ENCODE measurements at places on chromosomes 7 and 10.

DNA sequence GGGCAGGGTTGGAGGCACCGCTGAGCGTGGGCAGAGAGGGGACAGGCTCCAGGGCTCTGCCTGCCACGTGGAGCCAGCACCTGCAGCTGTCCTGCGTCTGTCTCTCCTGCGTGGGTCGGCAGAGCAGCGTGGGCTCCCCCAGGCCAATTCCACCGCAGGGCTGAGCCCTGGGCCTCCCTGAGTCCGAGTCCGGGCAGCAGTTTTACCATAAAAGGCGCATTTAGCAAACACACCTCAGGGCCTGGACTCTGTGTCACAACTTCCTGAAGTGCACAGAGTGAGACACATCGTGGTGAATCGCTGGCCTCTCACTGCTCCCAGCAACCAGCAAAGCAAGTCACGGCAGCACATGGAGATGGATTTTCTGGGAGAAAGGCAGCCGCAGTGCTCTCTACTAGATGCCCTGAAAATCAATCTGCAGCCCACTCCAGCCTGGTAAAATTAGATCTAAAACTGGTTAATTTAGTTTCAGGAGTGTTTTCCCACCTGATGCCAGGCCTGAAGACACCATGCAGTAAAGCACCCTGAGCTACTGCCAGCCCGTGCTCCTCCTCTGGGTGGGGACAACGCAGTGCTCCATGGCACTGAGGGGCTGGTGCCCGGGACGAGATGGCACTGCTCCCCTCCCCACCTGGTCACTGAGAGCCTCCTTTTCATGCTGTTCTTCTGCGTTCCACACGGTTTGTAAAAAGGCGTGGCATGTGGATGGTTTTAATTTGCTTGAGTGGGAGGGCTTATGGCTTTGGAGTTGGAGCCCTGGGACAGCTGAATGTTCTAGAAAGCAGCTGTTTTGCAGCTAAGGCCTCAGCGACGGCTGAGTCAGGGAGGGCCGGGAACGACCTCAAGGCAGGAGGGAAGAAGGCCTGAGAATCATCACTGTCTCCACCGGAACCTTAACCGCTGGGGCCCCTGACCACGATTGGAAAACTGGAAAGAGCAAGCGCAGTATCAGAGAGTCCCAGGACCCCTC lies 336.9 kb downstream of the ADARB2 start:
- no peak for DNase-seq

DNA sequence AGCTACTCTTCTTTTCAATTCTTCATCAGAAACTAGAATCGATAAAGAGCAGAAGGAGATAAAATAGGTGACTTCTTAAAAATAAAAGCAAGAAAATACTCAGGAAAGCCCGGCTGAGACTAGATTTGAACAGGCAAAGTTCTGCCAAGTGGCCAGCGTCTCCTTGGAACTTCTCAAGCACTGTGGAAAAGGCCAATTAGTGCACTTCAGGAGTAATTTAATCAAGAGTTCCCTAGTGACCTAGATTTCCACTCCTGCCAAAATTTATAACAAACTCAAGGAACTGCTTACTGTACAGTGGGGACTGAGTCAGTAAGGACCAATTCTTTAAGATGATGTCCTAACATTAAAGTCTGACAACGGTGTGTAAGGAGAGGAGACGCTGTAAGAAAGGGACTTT lies 57.3 kb downstream of the CHCHD3 start:
- no peak for DNase-seq

DNA sequence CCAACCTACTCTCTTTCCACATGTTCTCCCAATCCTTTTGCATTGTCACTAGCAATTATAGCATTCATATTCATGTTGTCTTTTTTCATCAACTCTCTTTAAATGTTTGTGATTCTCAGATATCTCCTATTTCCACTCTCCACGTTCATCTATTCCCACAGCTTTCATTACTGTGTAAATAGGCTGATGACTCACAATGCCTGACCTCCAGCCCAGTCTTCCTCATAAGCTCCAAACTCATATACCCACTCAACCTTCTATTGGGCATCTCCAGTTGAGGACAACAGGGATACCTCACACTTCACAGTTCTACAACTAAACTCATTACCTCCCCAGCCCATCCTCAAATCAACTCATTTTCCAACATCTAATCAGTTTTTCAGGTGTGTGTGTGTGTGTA lies 194.1 kb downstream of the DGKI start:
- no peak for DNase-seq

DNA sequence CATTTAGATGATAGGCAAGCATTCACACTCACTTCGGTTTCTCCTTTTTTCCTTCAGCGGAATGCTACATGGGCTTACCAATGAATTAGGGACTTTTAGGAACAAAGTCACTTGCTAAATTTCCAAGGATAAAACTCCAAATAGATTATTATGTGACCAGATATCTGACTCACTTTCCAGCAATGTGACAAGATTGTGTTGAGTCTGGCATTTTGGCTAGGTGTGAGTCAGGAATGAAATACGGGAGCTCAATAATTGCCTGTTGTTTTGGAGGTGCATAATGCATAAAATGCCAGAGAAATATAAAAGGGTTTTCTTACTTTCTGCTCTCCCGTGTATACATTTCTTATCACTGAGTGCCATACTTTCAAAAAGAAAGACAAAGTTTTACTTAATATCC lies 721.1 kb downstream of the KCNMA1 start:
- DNase-seq = no peak

GRCh38 chr10:106502641-106503040 lies 661.9 kb downstream of the SORCS1 start:
- DNase-seq = no peak

DNA sequence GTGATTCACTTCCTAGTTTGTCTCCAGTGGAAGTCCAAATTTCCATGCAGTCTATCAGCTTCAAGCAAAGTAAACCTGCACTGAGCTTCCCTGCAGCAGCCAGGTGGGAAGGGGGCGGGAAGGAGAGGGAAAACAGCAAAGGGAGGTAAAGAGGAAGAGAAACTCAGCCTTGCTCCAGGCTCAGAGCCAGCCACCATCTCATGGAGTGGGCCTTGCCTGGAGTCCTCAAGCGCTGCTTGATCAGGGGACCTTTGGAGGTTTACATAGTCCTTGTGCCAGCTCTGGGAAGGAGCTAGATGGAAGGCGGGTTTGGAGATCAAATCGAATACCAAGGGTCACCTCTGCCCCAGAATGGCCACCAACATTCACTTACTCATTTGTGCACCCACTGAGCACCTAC lies 7.4 kb downstream of the CRTAC1 start:
- no peak for DNase-seq

DNA sequence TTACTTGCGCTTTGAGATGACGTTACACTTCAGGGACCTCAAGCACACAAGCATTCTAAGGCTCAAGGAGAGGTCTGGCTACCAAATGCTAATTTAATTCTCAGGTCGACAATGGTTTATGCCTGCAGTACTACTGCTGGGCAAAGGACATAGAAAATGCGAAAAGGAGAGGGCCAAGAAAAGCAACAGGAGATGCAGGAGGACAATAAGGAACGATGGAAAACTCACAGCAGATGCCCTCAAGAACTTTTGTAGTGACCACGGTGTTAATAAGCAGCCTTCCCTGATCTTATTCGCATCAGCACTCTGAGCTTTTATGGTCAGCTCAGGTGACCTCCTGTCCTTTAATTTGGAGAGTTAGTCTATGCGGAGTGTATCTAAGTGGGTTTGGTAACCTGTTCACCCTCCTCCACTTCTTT lies 146.3 kb downstream of the GPR85 start:
- DNase-seq = no peak

- no peak for DNase-seq
Observed at GRCh38 chr10:75392271-75392670, 9.3 kb downstream of the ZNF503 start.

GRCh38 chr10:27252267-27253000 lies 11.8 kb upstream of the ACBD5 start:
- peak; percentile 95 for DNase-seq

- DNase-seq = no peak
Observed at GRCh38 chr10:99849057-99849456, 66.6 kb downstream of the ABCC2 start.

- DNase-seq = peak; percentile 32
Observed at GRCh38 chr10:101781984-101782810, 1.0 kb downstream of the NPM3 start.

DNA sequence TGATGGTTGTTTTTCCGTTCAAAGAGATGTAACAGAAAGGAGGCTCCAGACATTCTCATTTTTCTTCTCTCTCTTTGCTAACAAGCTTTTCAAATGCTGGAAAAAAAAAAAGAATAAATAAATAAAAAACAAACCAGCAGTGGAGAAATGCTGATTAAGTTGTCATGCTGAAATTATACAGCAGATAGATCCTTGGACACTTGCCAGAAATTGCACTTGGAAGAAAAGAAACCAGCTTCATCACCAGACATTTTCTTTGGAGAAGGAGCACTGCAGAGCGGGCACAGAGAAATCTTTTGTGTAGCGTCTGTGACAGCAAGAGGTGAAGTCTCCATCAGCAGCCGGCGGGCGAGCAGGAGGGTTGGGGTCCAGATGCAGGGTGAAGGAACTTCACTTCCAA lies 55.8 kb downstream of the CLRN3 start:
- DNase-seq = no peak

DNA sequence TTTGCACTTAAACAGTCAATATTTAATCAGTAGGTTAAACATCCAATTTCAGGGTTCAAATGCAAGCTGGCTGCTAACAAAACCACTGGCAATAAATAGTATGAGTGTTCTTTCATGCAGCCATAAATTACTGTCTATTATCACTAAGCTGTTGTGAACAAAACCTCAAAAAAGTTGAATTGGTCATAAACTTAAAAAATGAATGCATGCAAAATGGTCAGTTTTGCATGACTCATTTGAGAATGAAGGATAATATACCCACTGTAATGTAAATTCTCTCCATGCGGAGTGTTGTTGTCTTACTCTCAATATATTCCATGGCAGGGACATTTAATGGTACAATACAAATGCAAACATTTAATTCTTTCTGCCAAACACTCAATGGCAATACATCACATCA lies 226.4 kb downstream of the MAGI2 start:
- no peak for DNase-seq

DNA sequence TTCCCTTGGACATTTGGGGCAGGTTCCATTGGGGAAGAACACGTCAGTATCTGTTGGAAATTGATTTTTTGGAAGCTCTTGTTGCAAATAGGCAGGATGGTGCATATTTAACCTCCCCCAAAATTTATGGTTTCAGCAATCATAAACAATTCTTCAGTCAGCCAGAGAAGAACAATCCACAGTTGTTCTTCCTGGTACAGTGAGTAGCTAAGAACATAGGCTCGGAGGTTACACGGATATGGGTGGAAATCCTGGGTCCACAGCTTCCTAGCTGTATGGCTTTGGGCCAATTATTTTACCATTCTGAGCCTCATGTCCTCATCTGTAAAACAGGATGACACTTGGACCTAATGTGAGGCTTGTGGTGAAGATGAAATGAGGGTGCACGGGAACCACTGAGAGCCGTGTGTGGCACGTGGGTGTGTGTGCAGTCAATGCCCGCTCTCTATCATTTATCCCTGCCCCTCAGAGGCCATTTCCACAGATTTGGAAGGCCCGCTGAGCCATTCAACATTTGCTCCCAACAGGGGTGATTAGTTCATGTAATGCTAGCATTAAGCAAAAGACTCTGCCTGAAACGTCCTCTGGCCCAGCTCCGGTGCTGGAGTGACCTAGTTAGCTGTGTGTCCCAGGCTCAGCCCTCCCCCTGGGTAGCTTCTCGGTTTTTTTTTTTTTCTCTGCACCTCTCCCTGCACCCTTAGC lies 9.7 kb downstream of the CAMK1D start:
- no peak for DNase-seq

DNA sequence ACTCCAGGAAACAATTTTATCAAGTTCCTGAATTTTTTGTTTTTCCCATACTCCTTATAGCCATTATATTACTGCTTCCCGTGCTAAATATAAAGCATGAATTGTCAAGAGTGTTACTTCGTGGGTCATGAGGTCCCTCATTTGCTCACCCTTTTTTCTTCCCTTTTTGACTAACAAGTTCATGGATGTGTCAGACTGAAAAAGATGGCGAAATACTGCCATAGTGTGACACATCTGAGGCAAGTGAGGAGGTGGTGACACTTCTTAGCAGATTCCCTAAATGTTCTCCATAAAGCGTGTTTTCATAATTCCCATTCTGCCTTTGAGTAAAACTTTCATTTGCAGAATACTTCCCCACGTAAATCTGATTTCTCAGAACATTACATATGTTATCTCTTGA lies 269.6 kb upstream of the FZD1 start:
- DNase-seq = no peak

DNA sequence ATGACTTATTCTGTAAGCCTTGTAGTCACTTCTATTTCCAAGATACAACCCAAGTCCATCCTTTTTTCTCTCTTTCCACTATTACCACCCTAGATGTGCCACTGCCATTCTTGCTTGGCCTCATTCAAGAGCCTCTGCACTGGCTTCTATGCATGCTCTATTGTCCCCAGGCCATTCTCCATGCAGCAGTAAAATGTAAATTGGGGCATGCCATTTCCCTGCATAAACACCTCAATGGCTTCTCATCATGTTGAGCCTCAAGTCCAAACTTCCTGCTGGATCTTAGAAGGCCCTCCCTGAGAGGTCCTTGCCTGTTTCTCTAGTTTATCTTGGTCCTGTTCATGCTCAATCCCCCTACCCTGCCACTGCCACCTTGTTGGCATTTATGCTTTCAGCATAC lies 23.2 kb upstream of the WDFY4 start:
- DNase-seq = no peak

GRCh38 chr7:159094919-159095915 lies 49.5 kb downstream of the VIPR2 start:
- peak; percentile 9 for DNase-seq

DNA sequence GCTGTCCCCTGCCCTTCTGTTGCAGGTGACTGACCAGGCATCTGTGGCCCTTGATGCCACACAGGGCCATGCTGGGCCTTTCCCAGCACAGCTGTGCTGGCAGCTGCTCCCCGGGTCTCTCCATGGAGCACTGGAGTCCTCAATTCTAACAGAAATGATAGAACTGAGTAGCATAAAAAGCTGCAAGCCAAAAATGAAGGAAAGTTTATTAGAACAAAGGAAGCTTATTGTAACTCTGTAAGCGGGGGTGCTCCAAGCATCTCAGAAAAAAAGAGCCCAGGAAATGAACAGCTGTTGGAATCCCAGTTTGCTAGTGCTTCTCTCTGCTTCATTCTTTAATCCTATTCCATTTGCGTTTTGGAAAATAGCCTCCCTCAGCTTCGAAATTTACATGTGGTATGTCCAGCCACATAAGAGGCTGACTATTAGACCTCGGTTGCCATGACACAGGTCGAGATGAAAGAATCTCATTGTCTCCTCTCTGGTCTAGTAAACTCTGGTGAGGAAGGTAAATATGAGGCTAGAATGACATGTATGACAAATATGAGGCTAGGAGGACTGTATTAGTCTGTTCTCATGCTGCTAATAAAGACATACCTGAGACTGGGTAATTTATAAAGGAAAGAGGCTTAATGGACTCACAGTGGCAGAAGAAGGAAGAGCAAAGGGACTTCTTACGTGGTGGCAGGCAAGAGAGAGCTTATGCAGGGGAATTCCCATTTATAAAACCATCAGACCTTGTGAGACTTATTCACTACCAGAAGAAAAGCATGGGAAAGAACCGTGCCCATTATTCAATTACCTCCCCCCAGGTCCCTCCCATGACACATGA lies 23.7 kb downstream of the EPDR1 start:
- DNase-seq = no peak

All from H9 (cell line).